NCI-H1436 (cell line): ENCODE measurements at places on chromosomes 16 and 17.

DNA sequence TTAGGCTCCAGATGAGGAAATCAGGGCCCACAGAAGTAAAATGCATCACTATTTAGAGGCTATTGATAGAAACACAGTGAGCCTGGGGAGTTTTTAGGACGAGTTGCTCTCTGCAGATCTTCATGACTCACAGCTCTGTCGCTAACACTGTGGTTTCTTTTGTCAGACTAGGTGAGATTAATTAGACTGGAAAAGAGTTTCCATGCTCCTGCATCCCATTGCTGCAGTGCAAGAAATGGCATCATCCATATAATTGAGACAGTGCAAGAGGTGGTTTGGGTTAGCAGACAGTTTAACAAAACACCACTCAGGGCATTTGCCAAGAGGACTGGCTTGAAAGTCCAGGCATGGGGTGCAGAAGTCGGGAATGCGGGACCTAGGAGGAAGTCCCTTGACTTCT lies 198.8 kb upstream of the CACNG5 start:
- DNase-seq, result no peak

GRCh38 chr16:49469311-49469670 lies 95.7 kb downstream of the C16orf78 start:
- no peak for DNase-seq

- no peak for DNase-seq
These were observed 145.5 kb downstream of the C16orf95 start for GRCh38 chr16:87171723-87172122.

DNA sequence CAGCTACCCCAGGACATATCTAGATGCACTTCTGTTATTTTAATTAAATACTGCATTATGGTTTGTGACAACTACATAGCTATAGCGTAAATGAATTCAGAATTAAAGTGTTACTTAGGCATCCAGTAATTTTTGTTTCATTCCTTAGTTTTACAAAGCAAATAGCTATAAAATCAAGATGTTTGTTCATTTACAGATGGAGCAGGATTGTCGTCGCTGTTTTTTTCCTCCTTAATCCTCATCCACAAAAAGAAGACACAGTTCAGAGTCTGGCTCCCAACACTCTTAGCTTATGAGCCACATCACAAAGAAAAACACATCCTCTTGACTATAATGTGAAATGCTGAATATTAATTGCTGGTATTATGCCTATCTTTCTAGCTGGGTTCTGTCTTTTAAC lies 43.7 kb downstream of the SNX11 start:
- DNase-seq, result no peak

DNA sequence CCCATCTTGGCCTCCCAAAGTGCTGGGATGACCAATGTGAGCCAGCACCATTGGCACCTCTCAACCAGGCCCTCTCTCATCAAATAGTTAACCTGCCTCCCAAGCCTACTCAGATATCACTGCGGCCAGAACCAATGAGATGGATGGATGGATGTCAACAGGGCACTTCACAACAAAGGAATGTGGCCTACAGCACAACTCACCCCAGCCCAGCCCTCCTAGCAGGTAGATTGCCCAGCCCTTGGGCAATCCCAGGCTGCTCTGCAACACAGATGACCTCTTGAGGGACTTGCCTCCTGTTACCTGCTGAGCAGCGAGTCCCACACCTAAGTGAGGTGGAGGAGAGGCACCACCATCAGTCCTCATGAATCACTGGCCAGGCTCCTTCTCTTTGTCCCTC lies 22.6 kb upstream of the KIFC3 start:
- DNase-seq, result no peak

- DNase-seq, result no peak
These were observed 72.5 kb upstream of the ZNF423 start for GRCh38 chr16:49928176-49929041.

GRCh38 chr17:73474370-73474988 lies 162.7 kb upstream of the CDC42EP4 start:
- peak; percentile 56 for DNase-seq

- no peak for DNase-seq
These were observed 3.4 kb upstream of the SPOP start for GRCh38 chr17:49681106-49681979.

- no peak for DNase-seq
These were observed 62.4 kb downstream of the STH start for GRCh38 chr17:46061435-46061834.

DNA sequence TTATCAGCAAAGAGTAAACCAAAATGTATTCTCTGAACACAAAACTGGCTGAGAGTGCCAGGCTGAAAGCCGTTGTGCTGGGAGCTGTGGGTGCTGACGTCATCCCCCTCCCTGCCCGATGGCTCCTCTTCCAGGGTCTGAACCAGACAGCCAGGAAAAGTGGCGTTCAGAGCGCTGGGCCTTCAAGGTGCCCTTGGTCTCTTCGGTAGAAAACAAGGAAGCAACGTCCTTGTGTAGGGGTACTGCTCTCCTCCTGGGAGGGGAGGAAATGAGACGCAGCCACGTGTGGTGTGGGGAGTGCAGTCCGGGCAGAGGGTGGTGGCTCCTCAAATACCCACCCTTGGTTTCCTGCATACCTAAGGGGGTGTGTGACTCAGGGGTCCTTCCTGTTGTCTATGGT lies 394.7 kb downstream of the SEC14L1 start:
- DNase-seq, result no peak

- DNase-seq, result no peak
These were observed 39.0 kb upstream of the DHX40 start for GRCh38 chr17:59526451-59526850.
